ENCODE measurements at places on chromosomes 12 and 14. TPM values are rescaled to one million over a fixed set of nuclear protein-coding genes. Genes with fewer than 3 reads are reported as not detected.

DNA sequence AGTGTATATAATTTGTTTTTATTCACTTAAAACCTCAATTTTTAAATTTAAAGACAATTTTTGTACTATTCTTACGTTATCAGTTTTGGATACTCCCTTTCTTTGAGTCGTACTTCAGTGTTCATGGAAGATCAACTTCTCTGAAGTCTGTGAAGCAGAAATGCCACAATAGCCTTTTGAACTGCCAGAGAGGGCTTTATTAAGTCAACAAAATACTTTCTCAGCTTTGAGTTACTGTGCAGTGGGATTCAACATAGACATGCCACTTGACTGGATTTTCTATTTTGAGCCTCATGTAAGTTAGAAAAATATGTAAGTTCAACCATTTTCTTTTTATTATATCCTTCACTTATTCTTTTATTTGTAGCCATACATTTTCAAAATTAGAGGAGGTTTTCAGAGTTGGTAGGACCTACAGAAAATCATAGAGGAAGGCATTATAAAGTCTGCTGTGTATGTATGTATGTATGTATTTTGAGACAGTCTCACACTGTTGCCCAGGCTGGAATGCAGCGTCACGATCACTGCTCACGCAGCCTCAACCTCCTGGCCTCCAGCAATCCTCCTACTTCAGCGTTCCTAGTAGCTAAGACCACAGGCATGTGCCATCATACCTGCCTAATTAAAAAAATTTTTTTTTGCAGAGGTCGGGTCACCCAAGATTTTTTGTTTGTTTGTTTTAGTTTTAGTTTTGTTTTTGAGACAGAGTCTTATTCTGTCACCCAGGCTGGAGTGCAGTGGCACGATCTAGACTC, 31.3 kb upstream of the BCAT1 start:
- no peak for DNase-seq

- DNase-seq = no peak
Observed at GRCh38 chr12:117671734-117672133, 297.1 kb downstream of the KSR2 start.

DNA sequence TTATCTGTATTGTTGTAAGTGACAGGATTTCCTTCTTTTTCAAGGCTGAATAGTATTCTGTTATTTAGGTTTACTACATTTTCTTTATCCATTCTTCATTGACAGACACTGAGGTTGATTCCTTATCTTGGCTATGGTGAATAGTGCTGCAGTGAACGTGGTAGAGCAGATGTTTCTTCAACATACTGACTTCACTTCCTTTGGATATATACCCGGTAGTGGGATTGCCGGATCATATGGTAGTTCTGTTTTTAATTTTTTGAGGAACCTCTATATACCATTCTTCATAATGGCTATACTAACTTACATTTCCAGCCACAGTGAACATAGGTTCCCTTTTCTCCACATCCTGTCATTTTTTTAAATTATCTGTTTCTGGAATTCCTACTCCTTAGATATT, 21.8 kb downstream of the DERA start:
- DNase-seq = no peak

- no peak for DNase-seq
Observed at GRCh38 chr12:55651299-55651683, 14.6 kb downstream of the OR10P1 start.

Gene GPR84
- total RNA-seq = not detected

Gene LRRC9
- total RNA-seq = not detected

Gene TMEM30B
- 28.8 TPM for total RNA-seq
